ENCODE measurements at places on chromosomes 1 and 21. TPM values are rescaled to one million over a fixed set of nuclear protein-coding genes. Genes with fewer than 3 reads are reported as not detected.
A peak's percentile ranks its signal among the peaks of the same experiment; 100 is the strongest.

GRCh38 chr1:54397090-54397591, 9.1 kb downstream of the SSBP3 start:
- no peak overlapping the region for H3K27ac ChIP-seq
- no peaks in the 10 kb centered on the region for H3K27me3 ChIP-seq
- peaks cover 10% of the 10 kb centered on the region for H3K36me3 ChIP-seq
- DNase-seq = no peak

Gene CKS1B
- 47.5 TPM for total RNA-seq

- H3K4me1 ChIP-seq = no peaks in the 10 kb centered on the region
- DNase-seq = no peak
- H3K27ac ChIP-seq = peak overlapping the region; percentile 70
- H3K27me3 ChIP-seq = no peaks in the 10 kb centered on the region
- H3K4me3 ChIP-seq = peak overlapping the region; percentile 32
Observed at GRCh38 chr1:223133306-223133823, 9.7 kb downstream of the TLR5 start.

DNA sequence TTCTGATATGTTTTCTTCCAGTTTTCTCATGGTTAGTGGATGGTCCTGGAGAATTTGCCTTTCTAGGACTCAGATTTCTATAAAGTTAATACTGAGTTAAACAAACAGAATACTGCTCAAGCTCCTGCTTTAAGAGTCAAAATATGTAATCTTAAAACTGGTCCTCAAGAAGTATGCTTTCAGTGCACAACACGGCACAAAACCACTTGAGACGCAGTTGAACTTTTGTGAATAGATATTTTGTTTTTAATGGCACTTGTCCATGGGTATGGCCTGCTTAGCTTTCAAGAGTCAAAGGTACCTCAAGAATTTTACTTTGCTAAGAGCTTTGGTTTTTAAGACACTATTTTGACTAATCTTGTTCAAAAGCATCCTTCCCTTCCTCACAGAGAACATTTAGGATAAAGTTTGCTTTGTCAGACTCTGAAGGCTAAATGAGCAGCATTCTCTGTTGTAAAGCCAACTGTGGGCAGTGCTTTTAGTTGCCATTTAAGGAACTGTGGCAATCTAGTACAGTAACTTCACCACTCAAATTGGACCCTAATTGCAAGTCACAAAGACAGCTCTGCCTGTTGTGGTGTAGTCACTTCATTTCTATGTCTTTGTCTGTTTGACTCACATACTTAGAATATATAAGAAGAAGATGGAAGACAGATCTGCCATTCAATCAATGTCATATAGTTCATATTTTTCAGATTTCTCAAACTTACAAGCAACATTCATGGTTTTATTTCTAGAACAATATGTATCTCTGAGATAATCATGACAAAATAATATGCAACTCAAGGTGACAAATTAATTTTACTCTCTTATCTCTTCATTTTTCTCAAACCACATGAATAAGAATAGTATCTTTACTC, 28.8 kb downstream of the SAMD13 start:
- no peak overlapping the region for H3K4me3 ChIP-seq
- H3K27ac ChIP-seq = no peak overlapping the region
- no peaks in the 10 kb centered on the region for H3K27me3 ChIP-seq
- no peak for DNase-seq
- H3K36me3 ChIP-seq = no peaks in the 10 kb centered on the region

DNA sequence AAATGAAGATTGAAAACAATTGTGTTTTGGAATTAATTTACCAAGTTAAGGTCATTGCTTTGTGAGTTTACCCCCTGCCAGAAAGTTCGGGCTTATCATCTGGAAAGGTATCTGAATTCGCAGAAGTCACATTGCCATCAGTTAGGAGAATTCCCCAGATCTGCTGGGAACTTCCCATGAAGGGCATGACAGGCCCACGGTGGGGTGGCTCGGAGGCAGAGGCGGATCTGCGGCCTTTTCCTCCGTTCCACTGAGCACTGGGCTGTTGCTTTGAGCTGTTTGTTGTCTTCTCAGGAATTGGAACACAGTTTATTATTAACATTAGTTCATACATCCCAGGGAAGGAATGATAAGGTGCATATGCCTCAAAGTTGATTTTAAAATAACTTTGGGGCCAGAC, 320.0 kb downstream of the CAMTA1 start:
- H3K4me1 ChIP-seq = no peaks in the 10 kb centered on the region
- H3K36me3 ChIP-seq = no peaks in the 10 kb centered on the region
- H3K27me3 ChIP-seq = no peaks in the 10 kb centered on the region
- DNase-seq = no peak
- no peak overlapping the region for H3K27ac ChIP-seq
- no peak overlapping the region for H3K4me3 ChIP-seq

DNA sequence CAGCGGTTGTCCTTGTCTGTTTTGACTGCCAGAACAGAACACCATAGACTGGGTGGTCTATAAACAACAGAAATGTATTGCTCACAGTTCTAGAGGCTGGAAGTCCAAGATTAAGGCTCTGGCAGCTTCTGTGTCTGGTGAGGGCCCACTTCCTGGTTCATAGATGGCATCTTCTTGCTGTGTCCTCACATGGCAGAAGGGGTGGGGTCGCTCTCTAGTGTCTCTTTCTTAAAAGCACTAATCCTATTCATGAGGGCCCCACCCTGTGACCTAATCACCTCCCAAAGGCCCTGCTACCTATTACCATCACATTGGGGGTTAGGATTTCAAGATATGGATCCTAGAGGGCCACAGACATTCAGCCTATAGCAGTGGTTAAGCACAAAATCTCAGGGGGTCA, 304.4 kb downstream of the NFIA start:
- H3K27ac ChIP-seq = no peak overlapping the region
- no peak overlapping the region for H3K4me3 ChIP-seq
- H3K27me3 ChIP-seq = no peaks in the 10 kb centered on the region
- H3K4me1 ChIP-seq = peaks cover 12% of the 10 kb centered on the region

Gene TRABD2B
- 2.1 TPM for total RNA-seq

DNA sequence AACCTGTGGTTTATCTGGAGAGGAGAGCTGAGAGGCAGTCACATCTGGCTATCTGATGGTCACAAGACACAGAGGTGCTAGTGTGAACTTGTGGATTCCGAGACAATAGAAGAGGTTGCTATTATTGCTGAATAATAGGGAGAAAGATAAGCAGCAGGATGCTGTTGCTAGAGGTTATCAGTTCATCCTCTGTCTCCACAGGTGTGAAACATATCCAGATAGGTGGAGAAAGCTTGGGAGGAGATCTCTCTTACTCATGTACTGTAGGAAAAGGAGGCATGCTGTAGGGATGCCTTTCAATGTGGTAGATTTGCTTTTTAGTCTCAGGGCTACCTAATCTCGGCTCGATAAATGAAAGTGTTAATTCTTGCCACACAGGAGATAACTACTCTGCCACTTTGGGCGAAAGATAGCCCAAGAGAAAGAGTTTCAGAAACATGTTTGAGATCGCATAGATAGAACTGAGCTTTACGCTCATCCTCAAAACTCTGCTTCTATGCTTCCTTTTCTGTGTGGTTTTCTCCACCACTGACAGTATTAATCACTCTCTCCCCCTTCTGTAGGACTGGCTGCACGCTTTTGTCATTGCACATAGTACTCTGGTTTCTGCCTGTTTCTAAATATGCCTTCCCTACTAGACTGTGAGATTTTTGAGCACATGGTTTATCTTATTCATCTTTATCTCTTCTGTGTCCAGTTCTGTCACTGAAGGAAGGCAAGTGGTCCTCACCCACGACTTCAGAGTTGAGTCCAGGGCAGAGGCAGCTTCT, 36.7 kb upstream of the PLXNA2 start:
- no peaks in the 10 kb centered on the region for H3K4me1 ChIP-seq
- H3K27me3 ChIP-seq = no peaks in the 10 kb centered on the region
- H3K36me3 ChIP-seq = no peaks in the 10 kb centered on the region
- H3K27ac ChIP-seq = no peak overlapping the region
- no peak overlapping the region for H3K4me3 ChIP-seq

DNA sequence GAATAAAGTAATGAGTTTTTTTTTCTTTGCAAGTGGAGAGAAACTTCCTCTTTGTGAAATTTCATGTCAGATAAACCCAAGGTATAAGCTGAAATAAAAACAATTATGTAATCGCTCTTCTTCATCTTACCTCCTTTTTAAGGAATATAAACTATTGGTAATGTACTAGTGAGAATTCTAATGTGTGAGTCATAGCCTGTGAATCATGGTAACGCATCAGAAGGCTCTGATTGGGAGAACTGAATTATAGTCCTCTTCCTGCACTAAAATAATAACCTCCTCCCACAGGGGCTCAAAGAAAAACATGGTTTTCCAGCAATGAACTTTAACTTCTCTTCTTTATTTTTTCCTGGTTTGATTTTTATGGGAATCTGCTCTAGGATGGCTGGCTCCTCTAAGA, 57.1 kb upstream of the COX20 start:
- H3K36me3 ChIP-seq = no peaks in the 10 kb centered on the region
- no peak overlapping the region for H3K27ac ChIP-seq

Gene KCNJ9
- 0.51 TPM for total RNA-seq

DNA sequence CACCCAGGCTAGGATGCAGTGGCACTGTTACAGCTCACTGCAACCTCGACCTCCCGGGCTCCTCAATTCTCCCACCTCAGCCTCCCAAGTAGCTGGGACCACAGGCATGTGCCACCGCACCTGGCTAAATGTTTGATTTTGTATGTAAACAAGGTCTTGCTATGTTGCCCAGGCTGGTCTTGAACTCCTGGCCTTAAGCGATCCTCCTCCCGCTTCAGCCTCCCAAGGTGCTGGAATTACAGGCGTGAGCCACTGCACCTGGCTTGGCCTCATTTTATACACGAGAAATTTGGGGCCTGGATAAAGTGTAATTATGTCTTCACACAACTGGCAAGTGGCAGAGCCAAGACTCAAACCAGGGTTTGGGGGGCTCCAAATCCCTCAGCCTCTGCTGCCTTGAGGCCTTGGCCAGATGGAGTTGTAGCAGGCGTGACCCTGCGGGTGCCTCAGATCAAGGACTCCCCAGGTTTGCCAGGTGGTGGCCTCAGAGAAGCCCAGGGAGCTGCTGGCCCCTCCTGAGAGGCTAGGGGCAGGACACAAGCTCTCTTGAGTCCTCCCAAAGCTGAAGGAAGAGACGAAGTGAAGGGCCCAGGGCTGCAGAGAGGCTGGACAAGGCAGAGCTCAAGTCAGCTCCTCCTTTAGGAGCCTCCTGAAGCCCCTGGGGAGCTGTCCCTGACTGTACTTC, 61.7 kb downstream of the MDM4 start:
- no peak overlapping the region for H3K4me3 ChIP-seq
- H3K4me1 ChIP-seq = no peaks in the 10 kb centered on the region
- H3K36me3 ChIP-seq = no peaks in the 10 kb centered on the region
- no peaks in the 10 kb centered on the region for H3K27me3 ChIP-seq
- DNase-seq = no peak
- no peak overlapping the region for H3K27ac ChIP-seq

- no peaks in the 10 kb centered on the region for H3K27me3 ChIP-seq
- H3K27ac ChIP-seq = no peak overlapping the region
- no peak for DNase-seq
- H3K4me3 ChIP-seq = no peak overlapping the region
- no peaks in the 10 kb centered on the region for H3K36me3 ChIP-seq
Observed at GRCh38 chr1:41479000-41479807, 5.3 kb downstream of the EDN2 start.

DNA sequence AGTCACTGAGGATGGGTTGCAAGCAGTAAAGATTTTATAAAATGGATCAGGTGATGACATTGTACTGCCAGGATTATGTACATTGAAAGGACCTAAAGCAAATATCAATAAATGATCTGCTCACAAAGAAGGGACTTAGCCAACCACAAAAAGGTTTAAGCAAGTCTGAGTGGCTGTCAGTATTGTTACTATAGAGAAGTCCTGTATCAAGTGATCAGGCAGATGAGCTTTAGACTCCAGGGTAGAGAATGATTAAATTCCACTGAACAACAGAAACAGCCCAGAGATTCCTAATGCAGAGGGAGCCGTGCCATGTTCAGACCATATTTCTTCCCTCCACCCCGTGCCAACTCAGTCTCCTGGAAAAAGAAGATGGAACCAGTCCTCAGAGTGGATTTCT, 138.9 kb downstream of the SETD4 start:
- DNase-seq = no peak
- H3K4me3 ChIP-seq = no peak overlapping the region
- H3K27me3 ChIP-seq = no peaks in the 10 kb centered on the region
- no peaks in the 10 kb centered on the region for H3K4me1 ChIP-seq

Gene BRDT
- total RNA-seq = not detected

Gene PRKACB
- 29.3 TPM for total RNA-seq

- H3K36me3 ChIP-seq = no peaks in the 10 kb centered on the region
- no peaks in the 10 kb centered on the region for H3K4me1 ChIP-seq
- H3K27me3 ChIP-seq = no peaks in the 10 kb centered on the region
- peak; percentile 87 for DNase-seq
Observed at GRCh38 chr1:205273551-205273982, 45.8 kb downstream of the TMCC2 start.

Gene SLC44A5
- 0.57 TPM for total RNA-seq

Gene PCBP3
- 17.2 TPM for total RNA-seq

DNA sequence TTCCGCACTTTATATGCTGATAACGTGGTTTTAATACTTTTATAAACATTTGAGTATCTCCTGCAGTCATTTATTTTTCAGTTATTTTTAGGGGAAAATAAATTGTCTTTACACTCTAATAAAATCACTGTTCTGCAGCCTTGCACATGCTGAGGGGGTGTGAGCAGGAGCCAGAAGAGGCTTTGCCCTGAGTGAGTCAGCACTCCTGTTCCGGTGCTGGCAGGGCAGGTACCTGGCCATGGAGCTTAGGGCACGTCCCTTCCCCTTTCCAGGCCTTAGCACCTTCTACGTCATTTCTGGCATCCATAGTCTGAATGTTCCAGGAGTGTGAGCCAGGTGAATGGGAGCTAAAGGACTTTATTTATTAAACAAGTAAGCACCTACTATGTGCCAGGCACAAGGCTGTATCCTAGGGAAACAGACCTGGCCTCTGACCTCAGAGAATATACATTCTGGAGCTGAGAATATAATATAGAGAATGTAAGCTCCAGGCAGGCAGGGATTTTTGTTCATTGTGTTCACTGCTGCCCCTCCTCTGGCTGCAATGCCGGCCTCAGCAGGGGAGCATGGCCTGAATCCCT, 402.9 kb downstream of the PTPRU start:
- no peak for DNase-seq
- H3K27ac ChIP-seq = no peak overlapping the region

DNA sequence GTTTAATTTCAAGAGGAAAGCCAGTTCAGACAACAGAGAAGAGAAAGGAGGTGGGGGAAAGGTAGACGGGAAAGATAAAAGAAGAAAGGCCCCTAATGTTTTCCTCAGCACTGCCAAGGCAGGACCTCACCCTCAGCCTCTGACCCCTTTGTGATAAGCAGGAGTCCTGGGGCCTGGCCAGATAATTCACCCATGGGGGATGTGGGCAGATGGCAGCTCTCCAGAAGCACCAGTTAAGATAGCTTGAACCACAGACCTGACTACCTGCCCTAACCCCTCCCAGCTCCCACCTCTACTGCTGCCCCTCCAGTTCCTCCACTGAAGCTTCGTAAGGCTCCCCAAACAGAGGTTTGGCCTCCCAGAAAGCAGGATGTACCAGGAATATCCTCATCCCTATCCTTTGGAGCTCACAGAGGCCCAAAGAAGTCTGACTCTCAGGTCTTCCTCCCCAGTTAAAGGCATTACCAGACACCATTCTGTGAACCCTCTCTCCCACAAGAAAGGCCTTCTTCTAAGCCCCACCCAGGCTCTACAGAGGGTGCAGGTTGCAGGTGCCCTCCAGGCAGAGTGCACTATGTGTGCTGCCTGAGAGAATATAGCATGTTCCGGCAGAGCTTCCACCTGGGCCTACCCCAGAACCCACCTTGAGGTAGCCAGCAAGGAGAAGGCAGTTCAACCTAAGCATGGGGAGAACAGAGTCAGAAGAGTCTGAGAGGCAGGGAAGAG, 9.2 kb upstream of the SNAPIN start:
- H3K4me1 ChIP-seq = peaks cover 4% of the 10 kb centered on the region
- H3K4me3 ChIP-seq = no peak overlapping the region
- H3K36me3 ChIP-seq = peaks cover 4% of the 10 kb centered on the region
- no peaks in the 10 kb centered on the region for H3K27me3 ChIP-seq

Measured in prostate gland (tissue), 2 donors.